NCI-H526 treated with DMSO at 0.1 percent for 48 hours (cell line): ENCODE measurements at places on chromosomes 5 and 9.
A peak's percentile ranks its signal among the peaks of the same experiment; 100 is the strongest.

DNA sequence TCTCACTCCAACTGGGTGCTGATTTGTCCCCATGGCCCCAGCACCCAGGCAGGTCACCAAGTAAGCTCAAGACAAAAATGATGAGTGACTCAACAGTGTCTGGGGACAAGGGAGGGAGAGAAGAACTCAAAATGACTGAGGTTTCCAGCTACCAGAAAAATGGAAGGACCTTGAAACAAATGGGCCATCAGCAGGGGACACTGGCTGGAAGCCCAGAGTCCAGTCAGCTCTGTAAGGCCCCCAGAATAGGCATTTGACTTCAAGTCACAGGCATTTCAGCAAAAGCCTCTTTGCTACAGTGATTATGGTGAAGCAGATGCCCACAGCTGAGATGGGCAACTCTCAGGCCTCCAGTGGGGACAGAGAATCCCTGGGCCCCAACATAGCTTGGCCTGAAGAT lies 139.0 kb upstream of the GABRP start:
- DNase-seq = no peak

GRCh38 chr9:34386656-34387055 lies 10.0 kb upstream of the MYORG start:
- no peak for DNase-seq

- peak; percentile 50 for DNase-seq
These were observed 683.3 kb downstream of the MAT2B start for GRCh38 chr5:164188733-164189148.

DNA sequence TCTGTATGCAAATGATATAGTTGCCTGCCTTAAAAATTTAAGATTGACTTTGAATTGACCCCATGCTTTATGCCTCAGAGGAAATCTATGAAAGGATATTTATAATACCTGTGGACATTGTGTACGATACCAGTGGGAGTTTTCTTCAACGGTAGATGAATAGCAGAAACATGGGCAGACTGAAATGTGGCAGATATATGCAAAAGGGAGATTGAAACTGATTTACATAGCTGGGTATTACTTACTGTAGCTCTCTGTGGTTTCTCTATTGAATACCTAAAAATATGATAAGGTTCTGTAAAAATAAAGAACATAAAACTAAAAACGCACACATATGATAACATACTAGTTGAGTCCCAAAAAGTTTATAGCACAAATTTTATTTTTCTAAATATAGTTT lies 345.2 kb upstream of the PCSK5 start:
- DNase-seq = peak; percentile 25
